ENCODE measurements at places on chromosomes 4 and X.

GRCh38 chr4:66736606-66737005, 808.7 kb downstream of the CENPC start:
- DNase-seq = no peak

- no peak for DNase-seq
Observed at GRCh38 chr4:157574606-157575005, 354.1 kb downstream of the GRIA2 start.

- DNase-seq = no peak
Observed at GRCh38 chrX:110449312-110449711, 90.7 kb downstream of the RTL9 start.

- DNase-seq = no peak
Observed at GRCh38 chr4:1572964-1573720, 111.0 kb downstream of the FAM53A start.

DNA sequence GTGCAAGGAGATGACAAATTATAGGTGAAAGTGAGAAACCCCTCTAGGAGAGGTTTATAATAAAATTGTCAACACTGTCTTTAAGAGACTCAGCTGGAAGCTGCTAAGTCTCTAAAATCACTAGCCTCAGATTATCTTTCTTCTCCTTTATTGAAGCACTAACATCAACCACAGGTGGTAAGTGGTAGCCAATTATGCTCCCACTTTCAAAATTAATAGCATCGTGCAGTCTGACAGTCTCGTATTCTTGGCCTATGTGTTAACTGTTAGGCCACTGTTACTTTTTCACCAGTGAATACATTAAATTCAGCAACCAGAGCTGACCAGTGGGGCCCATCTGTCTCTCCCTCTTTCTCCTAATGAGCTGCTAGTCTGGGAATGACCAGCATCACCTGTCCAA, 674.1 kb downstream of the RAPGEF2 start:
- no peak for DNase-seq

DNA sequence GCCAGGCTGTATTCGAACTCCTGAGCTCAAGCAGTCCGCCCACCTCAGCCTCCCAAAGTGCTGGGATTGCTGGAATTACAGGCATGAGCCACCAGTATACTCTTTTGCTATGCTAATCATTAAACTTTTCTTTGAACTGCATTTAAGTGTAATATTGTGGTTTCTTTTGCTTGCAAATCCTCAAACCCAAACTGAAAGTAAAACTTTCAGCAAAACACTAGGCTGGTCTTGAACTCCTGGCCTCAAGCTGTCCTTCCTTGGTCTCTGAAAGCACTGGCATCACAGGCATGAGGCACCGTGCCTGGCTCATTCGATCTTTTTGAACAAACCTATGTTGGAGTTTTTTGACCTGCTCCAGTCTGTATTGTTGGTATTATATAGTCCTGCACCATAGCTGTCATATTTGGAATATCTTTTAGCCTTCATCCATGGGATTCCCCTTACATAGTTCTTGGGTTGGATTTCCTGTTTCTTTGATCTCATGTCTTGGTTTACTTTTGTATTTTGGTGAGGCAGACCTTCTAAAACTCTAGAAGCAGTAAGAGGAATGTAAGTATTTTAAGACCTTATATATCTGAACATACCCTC, 34.1 kb downstream of the MOB1B start:
- DNase-seq = no peak

DNA sequence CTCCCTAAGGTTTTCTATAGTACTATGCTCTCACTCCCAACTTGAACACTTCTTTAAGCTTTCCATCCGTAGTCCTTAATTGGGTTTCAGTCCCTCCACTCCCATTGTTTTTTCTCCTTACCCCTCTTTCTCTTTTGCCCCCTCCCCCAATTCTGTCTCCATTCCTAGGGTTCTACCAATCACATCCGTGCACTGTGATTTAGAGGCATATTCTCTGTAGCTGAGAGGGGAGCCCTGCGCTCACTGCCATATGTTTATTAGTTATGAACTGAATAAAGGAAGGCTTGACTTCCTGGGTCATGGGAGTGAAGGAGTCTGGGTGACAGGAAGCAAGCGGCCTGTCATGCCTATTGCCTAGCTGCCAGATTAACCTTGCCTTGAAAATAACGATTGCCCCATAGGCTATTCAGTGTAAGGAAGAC, 471 bp downstream of the MCTS1 start:
- DNase-seq = peak; percentile 5

DNA sequence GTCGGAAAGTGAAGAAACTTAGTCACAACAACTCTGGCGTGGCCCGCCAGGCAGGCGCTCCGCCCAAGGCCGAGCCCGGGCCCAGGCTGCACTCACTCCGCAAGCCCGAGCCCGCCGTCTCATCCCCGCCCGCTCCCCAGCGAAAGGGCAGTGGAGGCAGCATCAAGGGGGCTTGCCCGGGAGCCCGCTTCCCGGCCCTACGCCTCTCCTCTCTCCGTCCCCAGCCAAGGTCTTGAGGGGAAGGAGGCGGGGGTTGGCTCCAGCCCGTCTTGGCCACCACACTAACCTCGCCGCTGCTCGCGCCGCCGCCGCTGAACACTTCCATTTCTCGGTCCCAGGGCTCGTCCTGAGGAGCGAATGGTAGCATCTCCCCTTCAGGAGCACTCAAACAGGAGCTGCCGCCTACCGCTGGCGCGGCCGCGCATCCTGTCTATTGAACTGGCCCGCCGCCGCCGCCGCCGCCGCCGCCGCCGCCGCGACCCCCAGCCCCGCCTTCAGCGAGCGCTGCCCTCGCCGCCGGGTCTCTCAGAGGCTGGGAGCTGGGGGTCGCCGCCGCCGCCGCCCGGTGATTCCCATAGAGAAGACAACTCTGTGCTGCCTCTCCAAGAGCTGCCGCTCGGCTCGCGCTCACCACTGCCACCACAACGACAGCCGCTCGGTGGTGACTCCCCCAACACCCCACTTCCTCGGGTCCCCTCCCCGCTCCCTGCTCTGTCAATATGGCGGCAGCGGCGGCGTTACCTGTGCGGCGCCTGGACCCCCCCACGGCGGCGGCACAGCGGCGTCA, at the start of gene RPS6KA6:
Gene RPS6KA6, minus strand, starts transcription at position 667 of the 787 bp plus-strand sequence. Its CDS starts 300 bp downstream, at position 367.
- DNase-seq = no peak

- DNase-seq = no peak
Observed at GRCh38 chr4:126738926-126739325, 893.8 kb upstream of the INTU start.

GRCh38 chrX:11137543-11138139, 26.5 kb downstream of the HCCS start:
- no peak for DNase-seq

DNA sequence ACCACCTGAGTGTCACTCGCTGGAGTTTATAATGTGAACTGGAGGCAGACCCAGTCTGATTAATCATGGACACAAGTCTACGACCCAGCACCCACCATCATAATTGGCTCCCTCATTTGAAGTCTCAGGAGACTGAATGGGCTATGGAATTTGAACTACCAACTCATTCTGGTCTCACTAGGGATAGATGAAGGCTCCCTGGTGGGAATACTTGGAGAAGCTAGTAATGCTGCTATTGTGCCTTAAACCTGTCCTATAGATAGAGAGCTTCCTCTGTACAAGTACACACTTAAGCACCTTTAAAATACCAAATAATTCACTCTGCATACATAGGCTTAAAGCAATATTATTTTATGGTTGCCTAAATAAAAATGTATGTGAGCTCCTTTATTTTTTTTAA, 90.8 kb upstream of the SMARCAD1 start:
- DNase-seq = no peak

DNA sequence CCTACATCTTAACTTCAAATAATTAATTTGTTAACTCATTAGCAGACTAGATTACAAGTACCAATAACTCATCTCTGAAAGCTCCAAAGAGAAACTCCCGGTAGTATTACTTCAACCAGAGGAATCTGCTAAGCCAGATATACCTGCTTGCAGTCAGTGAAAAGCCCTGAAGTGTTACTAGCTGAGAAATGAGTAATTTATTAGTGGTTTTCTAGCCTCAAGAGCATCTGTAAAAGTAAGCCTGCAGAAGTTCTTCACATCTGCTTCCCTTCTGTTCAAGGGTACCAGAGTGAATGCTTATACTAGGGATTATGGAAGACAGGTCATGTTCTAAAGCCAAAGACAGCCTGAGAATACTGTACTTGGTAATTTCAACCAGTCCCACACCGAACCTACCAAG, 34.7 kb downstream of the IRS4 start:
- DNase-seq = no peak

GRCh38 chr4:40489961-40490360, 139.7 kb downstream of the RBM47 start:
- DNase-seq = no peak

- DNase-seq = no peak
Observed at GRCh38 chrX:19904778-19905367, 17.5 kb upstream of the SH3KBP1 start.

DNA sequence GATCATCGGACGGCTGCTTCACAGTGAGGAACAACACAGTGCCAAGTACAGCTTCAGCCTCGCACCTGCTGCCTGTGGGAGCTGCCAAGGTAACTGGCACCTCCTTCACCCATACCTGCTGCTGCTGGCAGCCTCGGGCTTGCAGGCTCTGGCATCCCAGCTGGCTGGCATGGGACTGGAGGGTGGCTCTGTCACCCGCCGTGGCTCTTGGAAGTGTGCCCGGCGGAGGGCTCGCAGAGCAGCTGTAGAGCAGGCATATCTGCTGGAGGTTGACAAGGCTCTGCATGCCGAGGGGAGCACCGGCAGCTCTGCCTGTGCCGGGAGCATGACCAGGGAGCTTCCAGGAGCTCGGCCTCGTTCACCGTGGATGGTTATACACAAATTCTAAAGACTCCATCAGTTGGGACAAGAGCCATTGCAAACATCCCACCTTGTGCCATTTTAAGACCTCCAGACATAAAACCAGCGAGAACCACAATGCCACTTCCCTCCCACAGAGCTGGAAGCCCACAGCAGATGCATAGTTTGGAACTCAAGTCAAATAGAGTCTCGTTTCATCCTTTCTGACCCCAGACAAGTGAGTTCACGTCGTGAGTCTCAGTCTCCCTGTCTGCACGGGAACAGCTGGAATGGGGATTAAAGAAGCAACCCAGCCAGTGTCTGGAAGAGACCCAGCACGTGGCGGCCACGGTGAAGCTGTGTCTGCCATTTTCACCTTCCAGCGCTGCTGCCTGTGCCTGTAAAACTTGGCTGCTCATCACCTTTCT, 84.3 kb upstream of the PSAPL1 start:
- no peak for DNase-seq

GRCh38 chrX:129523079-129523911, at the start of gene SMARCA1:
Gene SMARCA1 (minus strand): TSS chrX:129523490. CDS start chrX:129523370, 120 bp downstream.
- peak; percentile 1 for DNase-seq

GRCh38 chrX:16585486-16586376, 64.2 kb upstream of the S100G start:
- DNase-seq = no peak

DNA sequence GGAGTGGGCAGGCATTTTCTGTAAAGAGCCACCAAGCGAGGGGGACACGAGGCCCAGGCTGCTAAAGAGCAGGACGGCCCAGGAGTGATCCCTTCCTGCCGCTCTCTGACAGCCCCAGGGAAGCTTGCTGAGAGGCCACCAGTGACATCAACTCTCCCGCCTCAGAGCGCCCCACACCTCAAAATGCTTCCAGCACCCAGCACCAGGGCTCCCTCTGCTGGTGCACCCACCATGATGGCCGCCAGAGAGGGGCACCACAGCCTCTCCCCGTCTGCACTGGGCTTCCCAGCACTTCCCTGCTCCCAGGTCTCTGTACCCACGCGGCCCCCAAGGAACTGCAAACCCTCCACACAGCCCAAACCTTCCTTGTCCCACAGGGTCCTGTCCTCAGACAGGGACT, 40.4 kb downstream of the GAK start:
- no peak for DNase-seq

- DNase-seq = no peak
Observed at GRCh38 chr4:10743357-10743756, 58.8 kb upstream of the CLNK start.

- no peak for DNase-seq
Observed at GRCh38 chr4:168766604-168767316, 243.3 kb downstream of the CBR4 start.

- DNase-seq = no peak
Observed at GRCh38 chrX:35868501-35868900, 51.0 kb upstream of the CFAP47 start.

DNA sequence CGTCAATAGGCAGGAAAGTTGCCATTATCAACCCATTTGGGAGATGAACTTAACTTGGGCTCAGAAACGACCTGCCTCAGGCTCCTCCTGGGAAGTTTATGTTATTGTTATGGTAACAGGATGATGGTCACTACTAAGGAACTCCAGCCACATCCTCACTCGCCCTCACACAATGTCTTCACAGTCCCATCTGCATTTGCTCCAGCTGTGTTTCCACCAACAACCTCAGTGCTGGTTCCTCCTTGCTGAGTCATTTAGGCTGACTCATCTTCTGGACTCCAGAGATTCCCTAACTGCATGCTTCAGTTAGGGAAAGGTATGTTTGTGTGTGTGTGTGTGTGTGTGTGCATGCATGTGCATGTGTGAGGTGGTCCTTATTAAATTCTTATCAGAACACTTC, 293.4 kb upstream of the BOD1L1 start:
- no peak for DNase-seq

- no peak for DNase-seq
Observed at GRCh38 chr4:98771959-98772632, 113.7 kb upstream of the TSPAN5 start.

GRCh38 chr4:173243321-173243720, 74.7 kb downstream of the GALNT7 start:
- no peak for DNase-seq

- DNase-seq = no peak
Observed at GRCh38 chr4:160523231-160523630, 1420.4 kb downstream of the RAPGEF2 start.

DNA sequence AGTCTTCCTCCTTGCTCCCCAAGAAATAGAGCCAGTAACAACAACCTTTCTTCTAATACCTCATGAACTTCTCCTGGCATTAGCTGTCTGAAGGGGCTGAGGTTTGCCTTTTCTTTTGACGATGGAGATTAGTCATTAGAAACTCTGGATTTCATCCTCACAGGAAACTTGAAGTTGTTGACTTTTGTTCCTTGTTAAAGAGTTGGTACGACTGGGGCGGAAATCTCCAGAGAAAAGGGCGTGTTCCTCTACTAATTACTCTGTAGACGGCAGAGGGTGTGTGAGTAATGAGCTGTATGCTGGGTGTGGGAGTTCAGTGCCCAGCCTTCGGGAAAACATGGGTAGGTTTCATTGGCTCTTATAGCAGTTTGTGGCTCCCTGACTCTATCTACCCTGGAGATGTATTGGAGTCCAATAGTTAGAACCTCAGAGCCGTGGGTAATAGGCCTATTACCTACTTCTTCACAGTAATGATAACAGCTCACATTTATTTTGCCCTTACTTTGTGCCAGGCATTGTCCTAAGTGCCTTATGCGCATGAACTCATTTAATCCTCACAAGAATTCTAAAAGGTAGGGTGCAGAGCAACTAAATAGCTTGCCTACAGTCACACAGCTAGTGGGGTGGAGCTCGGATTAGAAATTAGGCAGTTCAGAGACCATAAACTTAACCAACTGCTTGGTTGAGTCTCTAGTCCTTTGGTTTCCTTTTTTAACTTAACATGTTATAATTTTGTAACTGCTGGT, 23.4 kb downstream of the TMEM164 start:
- DNase-seq = no peak
